Stimulated activated effector memory CD8-positive, alpha-beta T cell treated with anti-CD3 and anti-CD28 coated beads, Interleukin-12 subunit alpha, Interleukin-12 subunit beta, amount 100 ng/mL, for 72 hours (primary cell): ENCODE measurements at places on chromosomes 5 and 9.

GRCh38 chr9:123080444-123080843, 47.0 kb downstream of the GPR21 start:
- peak; percentile 17 for DNase-seq

DNA sequence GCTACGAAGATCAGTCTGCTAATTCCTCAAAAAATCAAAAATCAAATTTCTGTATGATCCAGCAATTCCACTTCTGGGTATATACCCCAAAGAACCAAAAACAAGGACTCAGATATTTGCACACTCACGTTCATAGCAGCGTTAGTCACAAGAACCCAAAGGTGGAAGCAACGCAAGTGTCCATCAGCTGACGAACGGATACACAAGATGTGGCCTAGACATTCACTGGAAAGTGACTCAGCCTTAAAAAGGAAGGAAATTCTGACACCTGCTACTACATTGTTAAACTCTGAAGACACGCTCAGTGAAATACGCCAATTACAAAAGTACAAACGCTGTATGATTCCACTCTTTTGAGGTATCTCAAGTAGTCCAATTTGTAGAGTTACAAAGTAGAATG, 93.3 kb downstream of the OTULIN start:
- DNase-seq = no peak

DNA sequence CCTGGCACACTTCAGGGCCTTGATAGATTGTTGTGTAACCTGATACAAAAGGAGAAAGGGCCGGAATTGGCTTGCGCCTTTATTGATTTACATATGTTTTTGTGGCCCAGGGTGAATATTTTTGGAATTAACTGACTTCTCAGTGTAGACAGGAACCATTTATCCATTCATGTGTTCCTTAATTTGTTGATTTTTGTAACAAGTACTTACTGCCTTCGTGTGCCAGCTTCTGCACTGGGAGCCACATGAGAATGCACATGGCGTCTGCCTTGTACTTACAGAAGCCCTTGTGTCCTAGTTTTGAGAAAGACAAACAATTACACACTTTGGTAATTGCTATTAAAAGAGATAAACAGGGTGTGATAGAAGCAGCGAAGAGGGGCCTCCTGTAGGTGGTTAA, 26.4 kb downstream of the EHMT1 start:
- DNase-seq = no peak

GRCh38 chr9:12212860-12213259, 480.3 kb upstream of the TYRP1 start:
- DNase-seq = no peak

- DNase-seq = no peak
Measured at GRCh38 chr9:14535161-14535955, 157.9 kb downstream of the ZDHHC21 start.

DNA sequence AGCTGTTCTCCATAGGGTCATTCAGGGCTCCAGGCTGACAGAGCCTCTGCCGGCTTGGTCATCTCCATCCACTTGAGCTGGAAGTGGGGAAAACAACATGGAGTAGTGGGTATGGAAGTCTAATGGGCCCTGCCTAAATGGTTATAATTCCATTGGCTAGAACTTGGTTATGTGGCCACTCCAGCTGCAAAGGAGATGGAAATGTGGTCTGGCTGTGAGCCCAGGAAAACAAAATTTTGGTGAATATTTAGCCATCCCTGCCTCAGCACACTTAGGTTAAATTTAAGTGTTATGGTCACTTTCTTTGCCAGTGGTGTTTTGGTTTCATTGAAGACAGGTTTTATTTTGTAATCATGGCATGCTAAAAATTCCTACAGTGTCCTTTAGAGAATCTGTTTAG, 112.3 kb downstream of the SMARCA2 start:
- no peak for DNase-seq

GRCh38 chr5:7073666-7074065, 322.3 kb upstream of the ADCY2 start:
- no peak for DNase-seq

DNA sequence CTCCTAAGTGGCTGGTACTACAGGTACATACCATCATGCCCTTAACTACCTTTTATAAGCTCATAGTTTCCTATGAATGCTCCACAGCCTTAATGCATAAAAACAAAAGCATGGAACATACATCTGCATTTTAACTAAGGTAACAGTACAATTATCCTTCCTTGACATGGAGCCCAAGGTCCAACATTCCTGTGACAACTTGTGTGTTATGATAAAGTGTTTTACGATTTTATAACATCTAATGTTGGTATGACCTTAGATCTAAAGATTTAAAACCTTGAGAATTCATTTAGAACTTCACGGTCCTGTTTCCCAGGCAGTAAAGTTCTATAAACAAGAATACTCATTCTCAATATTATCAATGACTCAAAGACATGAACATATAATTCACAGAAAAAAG, 43.1 kb downstream of the GNG10 start:
- DNase-seq = no peak

- no peak for DNase-seq
Measured at GRCh38 chr9:122815544-122815943, 12.8 kb downstream of the PDCL start.

DNA sequence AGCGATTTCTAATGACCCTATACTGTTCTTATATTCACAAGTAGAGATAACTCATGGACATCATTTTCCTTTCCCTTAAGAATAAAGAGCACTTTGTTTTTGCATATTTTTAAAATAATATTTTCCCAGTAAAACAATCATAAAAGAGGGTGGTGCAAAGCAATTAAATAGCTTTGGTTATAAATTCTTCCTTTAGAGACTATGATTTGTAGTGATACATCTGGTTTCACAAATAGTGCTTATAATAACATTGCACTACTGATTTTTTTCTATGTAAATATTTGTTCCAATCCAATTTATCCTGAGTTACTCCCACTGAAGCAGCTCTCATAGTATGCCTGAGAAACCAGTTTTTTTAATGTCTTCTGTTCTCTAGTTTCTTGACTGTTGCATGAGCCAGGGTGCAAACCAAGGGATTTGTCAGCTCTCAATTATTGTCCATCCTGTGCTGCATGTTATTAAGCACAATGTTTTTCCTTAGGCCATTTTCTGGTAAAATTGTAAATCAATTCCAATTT, 74.7 kb downstream of the LURAP1L start:
- no peak for DNase-seq

DNA sequence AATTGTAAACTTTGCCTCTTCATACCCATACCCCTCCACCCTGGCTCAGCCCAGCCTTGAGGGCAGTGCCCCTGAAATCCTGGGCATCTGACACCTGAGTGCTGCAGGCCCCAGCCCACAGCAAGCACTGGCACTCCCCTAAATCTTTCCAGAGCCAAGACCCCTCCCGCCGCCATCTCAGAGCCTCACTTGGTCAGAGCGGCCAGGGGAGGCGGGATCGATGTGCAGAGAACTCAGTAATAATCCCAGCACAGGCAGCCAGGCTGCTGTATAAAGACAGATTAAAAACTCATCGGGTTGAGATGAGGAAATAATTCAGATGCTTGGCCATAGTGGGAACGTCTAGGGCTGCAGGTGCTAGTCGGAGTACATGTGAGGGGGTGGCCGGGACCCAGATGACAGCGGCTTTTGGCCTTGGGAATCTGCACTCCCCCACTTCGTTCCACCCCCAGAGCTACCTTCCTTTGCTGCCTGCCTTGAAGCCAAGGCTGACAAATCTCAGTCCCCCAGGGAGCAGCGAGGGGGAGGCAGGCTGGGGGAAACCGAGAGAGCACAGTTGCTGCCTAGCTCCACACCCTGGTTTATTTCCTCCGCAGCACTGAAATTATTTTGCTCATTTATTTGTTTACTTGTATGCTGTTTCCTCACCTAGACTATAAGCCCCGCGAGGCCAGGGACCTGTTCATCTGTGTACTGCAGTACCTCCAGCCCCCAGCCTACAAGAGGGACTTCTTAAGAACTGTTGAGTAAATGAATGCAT, 19.5 kb upstream of the ARAP3 start:
- DNase-seq = no peak

DNA sequence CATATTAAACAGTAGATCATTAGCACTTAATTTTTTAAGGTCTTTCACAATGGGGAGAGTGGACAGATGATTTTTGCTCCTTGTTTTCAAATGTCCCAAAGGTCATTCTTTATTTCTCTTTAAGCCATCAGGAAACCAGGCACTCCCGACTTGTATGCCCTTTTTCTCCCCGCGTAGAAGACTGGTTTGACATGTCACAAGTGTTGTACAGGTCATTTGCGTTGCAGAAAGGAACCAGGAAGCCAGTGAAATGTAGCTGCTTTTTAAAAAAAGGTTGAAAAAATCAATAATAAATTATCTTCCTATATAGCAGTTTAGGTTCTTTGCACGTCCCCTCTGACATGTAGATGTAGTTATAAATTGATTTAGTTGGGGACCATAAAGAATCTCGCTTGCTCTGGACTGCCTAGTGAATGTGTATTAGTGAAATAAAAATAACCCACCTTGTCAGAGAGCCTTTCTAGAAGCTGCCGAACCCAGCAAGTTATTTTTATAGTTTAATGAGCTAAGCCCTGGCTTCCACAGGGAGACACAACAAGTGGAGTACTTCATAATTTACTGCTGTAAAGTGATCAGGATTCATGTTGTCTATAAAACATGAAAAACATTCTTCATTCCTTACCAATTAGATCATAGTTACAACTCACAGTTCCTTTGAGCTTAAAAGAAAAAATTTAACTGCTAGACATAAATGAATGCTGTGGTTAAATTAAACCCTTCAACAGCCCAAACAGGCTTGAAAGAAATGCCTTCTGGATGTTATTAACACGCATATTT, 404.6 kb downstream of the CSNK1G3 start:
- DNase-seq = no peak

- DNase-seq = no peak
Measured at GRCh38 chr5:55591686-55592085, 56.9 kb upstream of the PLPP1 start.

GRCh38 chr5:140882591-140882899, 621 bp downstream of the PCDHA13 start:
- no peak for DNase-seq
